Cerebellar nuclear complex (tissue), 1 donor: ENCODE measurements at places on chromosomes 1 and 21.

- DNase-seq = no peak
Measured at GRCh38 chr1:22104094-22104493, 38.8 kb downstream of the WNT4 start.

GRCh38 chr1:205183676-205184335 lies 27.7 kb downstream of the DSTYK start:
- no peak for DNase-seq

- DNase-seq = no peak
Measured at GRCh38 chr1:183604038-183604808, 14.0 kb upstream of the NCF2 start.

DNA sequence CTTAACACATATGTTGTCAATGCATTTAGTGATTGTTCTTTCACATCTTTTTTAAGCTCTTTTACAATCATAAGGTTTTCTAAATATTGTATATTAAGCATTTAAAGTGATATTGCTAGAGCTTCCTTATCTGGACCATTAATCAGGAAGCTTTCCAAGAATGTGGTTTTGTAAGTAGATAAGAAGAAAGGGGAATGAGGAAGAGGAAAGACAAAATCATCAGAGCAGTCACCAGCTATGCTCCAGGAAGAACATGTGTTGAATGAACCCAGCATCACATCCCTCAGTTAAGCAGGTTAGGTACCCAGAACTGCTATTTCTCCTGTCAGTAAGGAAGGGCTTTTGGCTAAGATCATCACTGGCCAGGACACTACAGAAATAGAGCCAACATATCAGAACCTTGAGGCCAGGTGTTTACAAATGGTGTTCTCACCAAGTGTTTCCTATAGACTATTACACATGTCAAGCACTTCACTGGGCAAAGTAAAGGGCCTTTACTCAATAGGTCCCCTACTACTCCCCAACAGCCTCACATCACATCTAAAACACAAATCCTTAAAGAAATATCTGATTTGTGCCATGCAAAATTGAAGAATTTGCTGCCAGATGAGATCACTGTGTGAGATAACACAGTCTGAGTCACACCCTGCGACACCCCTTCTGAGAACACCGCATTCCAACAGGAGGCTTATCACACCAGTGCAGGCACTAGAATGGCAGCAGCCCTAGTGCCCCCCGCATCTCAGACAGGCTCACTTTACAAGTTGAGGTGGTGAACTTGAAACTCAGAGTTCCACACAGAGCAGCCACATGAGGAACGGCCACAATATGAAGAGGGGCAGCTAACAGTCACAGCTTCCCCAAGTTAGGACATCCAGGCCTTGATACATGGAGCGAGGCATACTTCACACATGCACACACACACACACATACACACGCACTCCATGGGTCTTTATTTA lies 1.8 kb upstream of the SPRR2A start:
- DNase-seq = no peak

GRCh38 chr1:48645883-48646282 lies 130.8 kb downstream of the BEND5 start:
- no peak for DNase-seq

DNA sequence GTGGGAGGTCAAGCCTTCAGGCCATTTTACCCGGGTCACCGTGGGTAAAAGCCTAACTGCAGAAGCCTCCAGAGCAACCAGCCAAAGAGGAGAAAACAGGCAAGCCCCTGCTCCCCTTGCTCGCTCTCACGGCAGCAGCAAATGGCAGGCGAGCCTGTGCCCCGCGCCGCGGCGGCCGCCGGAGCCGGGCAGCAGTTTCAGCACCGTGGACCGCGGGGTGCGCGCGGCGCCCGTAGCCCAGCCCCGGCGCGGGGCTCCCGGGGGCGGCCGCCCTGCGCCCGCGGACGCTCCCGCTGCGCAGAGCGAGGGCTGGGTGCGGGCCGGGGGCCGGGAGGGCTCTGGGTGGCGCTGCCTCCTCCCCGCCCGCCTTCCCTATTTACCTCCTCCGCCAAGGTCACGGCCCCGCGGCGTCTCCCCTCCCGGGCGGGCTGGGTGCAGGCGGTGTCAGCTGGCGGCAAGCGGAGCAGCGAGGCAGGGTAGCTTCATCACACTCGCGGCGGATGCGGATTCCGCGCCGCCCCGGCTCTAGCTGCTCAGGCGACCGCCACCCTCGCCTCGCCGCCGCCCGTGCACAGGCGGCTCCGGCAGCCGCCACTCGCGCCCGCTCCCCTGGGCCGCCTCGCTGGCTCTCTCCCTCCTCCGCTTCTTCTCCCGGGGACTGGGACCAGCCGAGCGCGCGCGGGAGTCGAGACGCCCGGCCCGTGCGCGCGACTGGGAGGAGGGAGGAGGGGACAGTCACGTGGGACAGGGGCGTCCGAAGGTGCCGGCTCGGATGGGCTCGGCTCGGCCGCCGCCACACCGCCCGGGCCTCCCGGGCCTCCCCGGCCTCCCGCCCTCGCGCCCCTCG lies at the start of gene RGS7:
Gene RGS7, minus strand, starts transcription at position 687 of the 847 bp plus-strand sequence.
- no peak for DNase-seq

GRCh38 chr1:53526451-53527101 lies 67.4 kb downstream of the DMRTB1 start:
- no peak for DNase-seq

DNA sequence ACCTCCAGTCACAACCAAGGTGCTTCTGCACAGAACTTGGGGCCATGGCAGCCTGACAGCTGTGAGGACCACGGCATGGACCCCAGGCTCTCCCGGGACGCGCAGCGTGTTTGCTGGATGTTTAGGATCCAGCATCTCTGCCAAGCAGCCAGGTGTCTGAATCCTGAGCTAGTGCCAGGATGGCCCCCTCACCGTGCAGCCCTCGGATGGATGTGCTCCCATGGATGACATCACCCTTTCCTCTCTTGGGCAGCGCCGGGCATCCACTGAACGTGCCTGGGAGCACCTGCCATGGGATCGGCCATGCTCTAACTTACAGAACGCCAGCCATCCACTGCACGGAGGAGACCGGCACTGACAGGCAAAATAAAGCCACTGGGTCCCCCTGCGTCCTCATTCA lies 53.9 kb downstream of the PRDM15 start:
- no peak for DNase-seq

DNA sequence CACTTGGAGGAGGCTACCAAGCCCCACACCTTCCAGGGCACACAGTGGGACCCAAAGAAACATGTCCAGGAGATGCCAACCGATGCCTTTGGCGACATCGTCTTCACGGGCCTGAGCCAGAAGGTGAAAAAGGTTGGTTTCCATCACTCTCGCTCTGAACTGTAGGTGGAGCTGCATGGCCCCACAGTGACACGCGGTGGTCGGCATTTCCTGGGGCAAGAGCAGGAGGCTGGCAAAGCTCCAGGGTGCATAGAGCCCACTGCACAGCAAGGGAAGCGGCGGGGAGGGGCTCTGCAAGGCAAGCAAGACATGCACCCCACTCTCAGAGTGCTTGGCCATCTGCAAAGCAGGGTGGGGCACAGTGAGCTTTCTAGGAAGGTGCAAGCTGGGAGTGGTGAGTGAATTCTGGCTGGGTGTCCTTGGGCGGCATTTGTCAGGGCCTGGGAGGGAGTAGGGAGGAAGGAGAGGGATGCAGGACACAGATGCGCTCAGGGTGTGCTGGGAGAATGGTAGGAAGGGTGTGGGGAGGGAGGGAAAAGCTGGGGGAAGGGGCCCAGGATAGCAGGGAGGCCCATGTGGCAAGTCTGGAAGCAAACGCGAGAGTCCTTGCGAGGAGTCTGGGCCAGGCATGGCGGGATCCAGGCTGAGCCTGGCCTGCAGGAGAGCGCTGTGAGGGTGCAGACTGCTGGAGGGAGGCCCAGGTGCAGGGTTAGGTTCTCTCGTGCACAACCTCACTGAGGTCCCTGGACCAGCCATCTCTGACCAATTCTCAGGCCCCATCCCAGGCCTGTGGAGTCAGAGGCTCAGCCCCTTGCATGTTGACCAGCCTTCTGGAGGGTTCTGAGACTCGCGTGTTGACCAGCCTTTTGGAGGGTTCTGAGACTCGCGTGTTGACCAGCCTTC lies 11.0 kb downstream of the TRPM2 start:
- DNase-seq = no peak

DNA sequence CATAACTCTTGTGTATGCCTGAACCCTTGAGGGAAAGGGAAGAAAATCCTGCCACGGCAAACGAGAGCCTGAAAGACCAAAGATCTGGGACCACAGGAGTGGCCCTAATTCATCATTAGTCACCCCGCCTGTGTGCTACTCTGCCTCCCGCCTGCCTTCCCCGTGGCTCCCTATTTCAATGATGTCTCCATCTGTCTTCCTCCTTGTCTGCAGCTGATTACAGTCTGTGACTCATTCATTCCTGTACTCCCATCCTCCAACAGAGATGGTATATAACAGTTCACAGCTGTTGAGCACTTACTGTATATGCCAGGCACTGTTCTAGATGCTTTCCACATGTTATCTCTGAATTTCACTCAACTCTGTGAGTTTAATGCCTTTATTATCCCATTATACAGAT lies 96.6 kb downstream of the SEC16B start:
- DNase-seq = no peak
